ENCODE measurements at places on chromosomes 6 and 20. TPM values are rescaled to one million over a fixed set of nuclear protein-coding genes. Genes with fewer than 3 reads are reported as not detected.

GRCh38 chr20:62598761-62599194 lies 43.5 kb upstream of the SLCO4A1 start:
- H3K27ac ChIP-seq, result no peak overlapping the region
- no peaks in the 10 kb centered on the region for H3K27me3 ChIP-seq
- H3K4me3 ChIP-seq, result no peak overlapping the region
- no peaks in the 10 kb centered on the region for H3K36me3 ChIP-seq
- peaks cover 18% of the 10 kb centered on the region for H3K4me1 ChIP-seq
- DNase-seq, result no peak

DNA sequence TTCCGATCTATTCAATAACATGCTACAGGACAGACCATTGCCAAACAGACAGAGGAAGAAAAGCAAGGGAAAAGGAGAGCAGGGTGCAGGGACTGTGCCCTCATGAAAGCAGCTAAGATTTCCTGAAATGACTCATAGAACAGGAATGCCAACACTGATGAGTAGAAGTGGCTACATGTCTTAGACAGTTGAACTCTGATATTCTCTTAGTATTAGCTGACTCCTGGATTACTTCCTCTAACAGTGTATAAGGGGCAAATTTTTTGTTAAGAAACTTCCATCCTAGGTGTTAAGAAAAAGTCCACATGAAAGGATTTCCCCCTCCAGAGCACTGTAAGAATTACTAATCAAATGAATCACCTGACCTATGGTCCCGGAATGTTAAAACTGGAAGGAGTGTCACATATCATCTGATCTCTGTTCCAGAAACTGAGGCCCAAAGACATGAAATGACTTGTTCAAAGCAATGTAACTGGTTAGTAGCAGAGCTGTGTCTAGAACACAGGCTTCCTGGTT lies 224.9 kb downstream of the IBTK start:
- H3K4me3 ChIP-seq, result no peak overlapping the region
- no peaks in the 10 kb centered on the region for H3K27me3 ChIP-seq
- H3K36me3 ChIP-seq, result no peaks in the 10 kb centered on the region
- no peak for DNase-seq
- no peak overlapping the region for H3K27ac ChIP-seq

DNA sequence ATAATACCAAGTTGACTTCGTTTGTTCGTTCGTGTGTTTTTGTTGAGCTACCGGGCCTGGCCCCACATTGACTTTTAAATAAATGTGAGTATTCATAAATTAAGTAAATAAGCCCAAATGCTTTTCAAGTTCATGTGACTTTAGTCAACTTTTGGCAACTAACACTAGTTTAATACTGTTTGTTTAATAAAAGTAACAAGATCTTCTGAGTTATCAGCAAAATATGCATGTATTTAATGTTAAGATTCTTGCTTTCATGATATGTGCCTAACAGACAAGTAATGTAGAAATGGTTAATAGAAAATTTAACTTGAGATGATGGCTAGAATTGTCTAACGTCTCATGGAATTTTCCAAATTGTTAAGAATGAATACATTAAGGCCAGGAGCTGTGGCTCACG lies 38.7 kb upstream of the ECI2 start:
- no peak overlapping the region for H3K4me3 ChIP-seq
- H3K27ac ChIP-seq, result no peak overlapping the region
- no peak for DNase-seq
- H3K4me1 ChIP-seq, result no peaks in the 10 kb centered on the region

GRCh38 chr20:575230-575629 lies 31.6 kb upstream of the CSNK2A1 start:
- H3K4me1 ChIP-seq, result peaks cover 24% of the 10 kb centered on the region
- no peak overlapping the region for H3K27ac ChIP-seq
- no peaks in the 10 kb centered on the region for H3K36me3 ChIP-seq
- H3K27me3 ChIP-seq, result no peaks in the 10 kb centered on the region

- H3K4me3 ChIP-seq, result no peak overlapping the region
- no peaks in the 10 kb centered on the region for H3K36me3 ChIP-seq
- peaks cover 6% of the 10 kb centered on the region for H3K27me3 ChIP-seq
- no peak for DNase-seq
- H3K27ac ChIP-seq, result no peak overlapping the region
- peaks cover 5% of the 10 kb centered on the region for H3K4me1 ChIP-seq
Observed at GRCh38 chr6:149995971-149996370, 29.4 kb downstream of the RAET1L start.

- peaks cover 3% of the 10 kb centered on the region for H3K4me1 ChIP-seq
- no peaks in the 10 kb centered on the region for H3K36me3 ChIP-seq
- no peak for DNase-seq
- H3K4me3 ChIP-seq, result no peak overlapping the region
Observed at GRCh38 chr6:169885131-169885530, 133.7 kb downstream of the ERMARD start.

DNA sequence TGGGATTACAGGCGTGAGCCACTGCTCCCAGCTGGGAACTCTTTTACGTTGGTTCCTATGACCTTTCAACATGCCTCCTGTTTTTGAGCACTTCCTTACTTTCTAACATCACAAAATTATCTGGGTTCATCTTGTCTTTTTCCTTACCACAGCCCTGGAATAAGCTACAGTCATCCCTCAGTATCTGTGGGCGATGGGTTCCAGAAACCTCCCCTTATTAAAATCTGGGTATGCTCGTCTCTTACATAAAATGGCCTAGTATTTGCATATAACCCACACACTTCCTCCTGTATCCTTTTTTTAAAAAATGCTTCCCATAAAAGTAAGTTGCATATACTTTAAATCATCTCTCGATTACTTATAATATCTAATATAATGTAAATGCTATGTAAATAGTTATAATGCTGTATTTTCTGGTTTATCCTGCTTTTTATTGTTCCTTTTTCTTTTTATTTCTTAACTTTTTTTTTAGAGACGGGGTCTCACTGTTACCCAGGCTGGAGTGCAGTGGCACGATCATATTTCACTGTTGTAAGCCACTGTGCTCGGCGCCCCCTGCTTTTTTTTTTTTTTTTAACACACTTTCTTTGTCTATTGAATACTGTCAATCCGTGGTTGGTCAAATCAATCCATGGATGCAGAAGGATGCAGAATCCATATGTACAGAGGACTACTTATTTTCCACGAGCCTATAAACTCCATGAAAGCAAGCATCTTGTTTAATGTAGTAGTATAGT lies 9.2 kb downstream of the RPF2 start:
- no peak overlapping the region for H3K4me3 ChIP-seq
- peaks cover 33% of the 10 kb centered on the region for H3K36me3 ChIP-seq
- H3K4me1 ChIP-seq, result no peaks in the 10 kb centered on the region
- no peak for DNase-seq

DNA sequence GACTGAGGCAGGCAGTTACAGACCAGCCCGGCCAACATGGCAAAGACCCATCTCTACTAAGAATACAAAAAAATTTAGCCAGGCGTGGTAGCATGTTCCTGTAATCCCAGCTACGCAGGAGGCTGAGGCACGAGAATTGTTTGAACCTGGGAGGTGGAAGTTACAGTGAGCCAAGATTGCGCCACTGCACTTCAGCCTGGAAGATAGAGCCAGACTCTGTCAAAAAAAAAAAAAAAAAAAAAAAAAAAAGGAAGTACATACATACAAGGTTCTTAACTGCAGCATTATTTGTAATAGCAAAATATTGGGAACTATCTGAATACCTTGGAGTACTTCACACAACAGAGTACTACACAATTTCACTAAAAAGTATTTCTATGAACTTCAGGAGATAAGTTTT lies 183.5 kb upstream of the OLIG3 start:
- DNase-seq, result no peak
- H3K4me3 ChIP-seq, result no peak overlapping the region
- no peaks in the 10 kb centered on the region for H3K36me3 ChIP-seq
- no peak overlapping the region for H3K27ac ChIP-seq

- H3K27me3 ChIP-seq, result no peaks in the 10 kb centered on the region
- peaks cover 7% of the 10 kb centered on the region for H3K4me1 ChIP-seq
Observed at GRCh38 chr6:45709781-45710220, 305.9 kb downstream of the CLIC5 start.

DNA sequence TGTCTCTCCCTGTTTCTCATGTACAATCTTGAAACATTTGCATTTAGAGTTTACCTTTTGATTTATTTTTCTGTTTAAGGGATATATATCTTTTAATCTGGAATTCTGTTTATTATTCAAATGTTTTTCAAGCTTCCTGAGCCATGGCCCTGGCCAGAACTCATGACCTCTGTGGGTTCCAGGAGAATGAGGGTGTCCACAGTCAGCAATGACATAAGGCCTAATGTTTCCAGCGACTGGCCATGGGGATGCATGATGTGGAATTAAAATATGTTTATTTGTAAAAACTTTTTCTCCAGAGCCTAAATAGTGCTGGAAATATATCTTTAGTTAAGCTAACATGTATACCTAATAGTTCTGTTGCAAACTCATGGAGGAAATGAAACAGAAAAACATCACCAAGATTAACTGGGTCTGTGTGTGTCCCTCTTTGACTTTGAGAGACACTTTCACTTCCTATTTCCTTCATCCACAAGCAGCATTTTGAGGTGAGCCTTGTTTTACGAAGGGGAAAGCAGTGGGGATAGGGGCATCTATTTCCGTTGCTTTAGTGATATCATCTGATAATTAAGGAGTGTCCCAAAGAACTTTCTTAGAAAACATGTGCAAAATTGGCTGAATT lies 87.6 kb downstream of the SMOC2 start:
- no peak overlapping the region for H3K27ac ChIP-seq
- H3K27me3 ChIP-seq, result no peaks in the 10 kb centered on the region
- DNase-seq, result no peak
- no peak overlapping the region for H3K4me3 ChIP-seq
- H3K36me3 ChIP-seq, result no peaks in the 10 kb centered on the region

GRCh38 chr6:34025861-34026260 lies 120.0 kb downstream of the GRM4 start:
- no peak for DNase-seq
- no peak overlapping the region for H3K27ac ChIP-seq
- no peak overlapping the region for H3K4me3 ChIP-seq

GRCh38 chr20:2292416-2293110 lies 3.2 kb upstream of the TGM3 start:
- H3K36me3 ChIP-seq, result no peaks in the 10 kb centered on the region
- no peaks in the 10 kb centered on the region for H3K27me3 ChIP-seq
- no peak for DNase-seq

- no peak overlapping the region for H3K27ac ChIP-seq
- no peaks in the 10 kb centered on the region for H3K36me3 ChIP-seq
- H3K4me3 ChIP-seq, result no peak overlapping the region
- DNase-seq, result no peak
- H3K27me3 ChIP-seq, result no peaks in the 10 kb centered on the region
Observed at GRCh38 chr6:36377594-36377993, 9.9 kb downstream of the ETV7 start.

DNA sequence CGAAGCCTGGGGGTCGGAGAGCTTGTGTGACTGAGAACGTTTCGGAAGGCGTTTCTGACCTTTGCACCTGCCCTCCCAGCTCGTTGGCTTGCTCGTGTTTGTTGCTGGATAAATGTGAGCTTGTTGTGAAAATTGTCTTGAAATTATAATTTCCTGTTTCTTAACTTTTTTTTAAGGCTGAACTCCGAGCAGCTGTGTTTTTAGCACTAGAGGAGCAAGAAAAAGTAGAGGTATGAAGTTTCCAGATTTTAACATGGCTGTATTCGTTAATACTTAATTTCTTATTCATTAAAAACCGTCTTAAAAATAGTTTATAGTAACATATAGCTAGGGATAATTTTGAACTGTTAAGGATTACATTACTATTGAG lies 672 bp downstream of the CEP43 start:
- H3K4me1 ChIP-seq, result peaks cover 26% of the 10 kb centered on the region
- peak overlapping the region; percentile 68 for H3K27ac ChIP-seq

DNA sequence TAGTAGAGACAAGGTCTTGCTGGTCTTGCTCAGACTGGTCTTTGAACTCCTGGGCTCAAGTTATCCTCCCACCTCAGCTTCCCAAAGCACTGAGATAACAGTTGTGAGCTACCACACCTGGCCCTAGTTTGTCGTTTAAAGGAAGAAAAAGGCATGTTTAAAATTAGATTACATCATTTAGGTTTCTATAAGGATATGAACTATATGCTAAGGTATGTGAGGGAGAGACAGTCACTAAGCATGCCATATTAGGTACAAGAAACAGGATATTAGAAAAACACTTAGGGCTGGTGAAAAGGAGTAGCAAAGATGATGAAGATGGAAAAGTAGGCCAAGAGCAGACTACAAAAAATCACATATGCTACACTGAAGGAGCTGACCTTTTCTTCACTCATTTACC lies 106.4 kb downstream of the ASCC3 start:
- H3K4me1 ChIP-seq, result no peaks in the 10 kb centered on the region
- no peaks in the 10 kb centered on the region for H3K27me3 ChIP-seq
- H3K36me3 ChIP-seq, result no peaks in the 10 kb centered on the region
- no peak overlapping the region for H3K27ac ChIP-seq
- DNase-seq, result no peak

- H3K4me3 ChIP-seq, result no peak overlapping the region
- H3K4me1 ChIP-seq, result no peaks in the 10 kb centered on the region
- no peak for DNase-seq
- no peak overlapping the region for H3K27ac ChIP-seq
- no peaks in the 10 kb centered on the region for H3K27me3 ChIP-seq
Observed at GRCh38 chr6:31485055-31485454, 12.9 kb upstream of the MICB start.

- H3K4me3 ChIP-seq, result no peak overlapping the region
- DNase-seq, result no peak
- H3K27ac ChIP-seq, result no peak overlapping the region
- no peaks in the 10 kb centered on the region for H3K36me3 ChIP-seq
- no peaks in the 10 kb centered on the region for H3K27me3 ChIP-seq
- H3K4me1 ChIP-seq, result no peaks in the 10 kb centered on the region
Observed at GRCh38 chr6:41996997-41997396, 53.3 kb upstream of the TAF8 start.

- H3K4me3 ChIP-seq, result no peak overlapping the region
- H3K27ac ChIP-seq, result no peak overlapping the region
- H3K36me3 ChIP-seq, result peaks cover 2% of the 10 kb centered on the region
- no peak for DNase-seq
- H3K4me1 ChIP-seq, result no peaks in the 10 kb centered on the region
Observed at GRCh38 chr6:109606359-109606758, 84.6 kb downstream of the AK9 start.

DNA sequence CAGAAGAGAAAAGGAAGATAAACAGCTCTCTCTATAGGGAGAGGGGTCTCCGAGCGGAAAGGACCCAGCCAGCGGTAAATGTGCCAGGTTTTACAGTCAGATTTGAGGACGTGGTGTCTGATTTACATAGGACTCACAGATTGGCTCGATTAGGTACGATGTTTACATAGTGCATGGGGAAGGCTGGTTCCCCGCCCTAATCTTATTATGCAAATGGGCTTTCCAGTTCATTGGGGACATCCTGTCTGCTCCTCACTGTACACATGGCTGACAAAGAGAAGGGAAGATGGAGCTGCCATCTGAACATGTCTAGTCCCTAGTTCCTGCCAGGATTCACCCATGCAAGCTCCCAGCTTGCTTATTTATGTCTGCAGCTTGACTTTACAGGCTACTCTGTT lies 119.9 kb downstream of the RNF144B start:
- H3K27me3 ChIP-seq, result no peaks in the 10 kb centered on the region
- no peaks in the 10 kb centered on the region for H3K36me3 ChIP-seq
- peaks cover 15% of the 10 kb centered on the region for H3K4me1 ChIP-seq

The FRK gene
- 4.7 TPM for total RNA-seq

The CDH4 gene
- 1.0 TPM for total RNA-seq

The POLH gene
- 27.5 TPM for total RNA-seq

The SLC4A11 gene
- total RNA-seq, result 3.1 TPM

The PHACTR3 gene
- 8.4 TPM for total RNA-seq

The TFAP2D gene
- total RNA-seq, result not detected

The TRIM31 gene
- total RNA-seq, result not detected

The TNF gene
- 0.33 TPM for total RNA-seq

The TSHZ2 gene
- total RNA-seq, result 3.9 TPM

The SLC17A2 gene
- total RNA-seq, result not detected

Measured in upper lobe of left lung (tissue), 6 donors.